ENCODE measurements at places on chromosomes 6 and 20.

DNA sequence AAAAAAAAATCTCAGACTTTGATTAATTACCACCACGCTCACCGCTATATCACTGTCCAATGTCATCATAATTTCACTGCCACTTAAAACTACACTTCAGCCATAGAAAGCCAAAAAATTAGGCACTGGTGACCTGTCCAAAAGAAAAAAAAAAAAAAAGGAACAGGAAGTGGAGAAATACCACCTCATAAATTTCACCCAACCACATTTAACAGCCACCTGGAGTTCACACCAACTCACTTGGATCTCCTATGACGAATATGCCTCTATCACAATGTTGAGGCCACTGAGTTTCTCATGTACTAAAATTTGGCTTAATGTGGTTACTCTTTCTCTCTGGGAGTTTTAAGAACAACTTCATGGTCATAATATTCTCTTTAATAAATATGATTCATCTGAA, 237.5 kb upstream of the RSPO3 start:
- no peak for DNase-seq

- DNase-seq, result no peak
Measured at GRCh38 chr20:34570859-34571306, 12.4 kb downstream of the MAP1LC3A start.

GRCh38 chr6:54244430-54244829, 63.8 kb upstream of the TINAG start:
- no peak for DNase-seq

DNA sequence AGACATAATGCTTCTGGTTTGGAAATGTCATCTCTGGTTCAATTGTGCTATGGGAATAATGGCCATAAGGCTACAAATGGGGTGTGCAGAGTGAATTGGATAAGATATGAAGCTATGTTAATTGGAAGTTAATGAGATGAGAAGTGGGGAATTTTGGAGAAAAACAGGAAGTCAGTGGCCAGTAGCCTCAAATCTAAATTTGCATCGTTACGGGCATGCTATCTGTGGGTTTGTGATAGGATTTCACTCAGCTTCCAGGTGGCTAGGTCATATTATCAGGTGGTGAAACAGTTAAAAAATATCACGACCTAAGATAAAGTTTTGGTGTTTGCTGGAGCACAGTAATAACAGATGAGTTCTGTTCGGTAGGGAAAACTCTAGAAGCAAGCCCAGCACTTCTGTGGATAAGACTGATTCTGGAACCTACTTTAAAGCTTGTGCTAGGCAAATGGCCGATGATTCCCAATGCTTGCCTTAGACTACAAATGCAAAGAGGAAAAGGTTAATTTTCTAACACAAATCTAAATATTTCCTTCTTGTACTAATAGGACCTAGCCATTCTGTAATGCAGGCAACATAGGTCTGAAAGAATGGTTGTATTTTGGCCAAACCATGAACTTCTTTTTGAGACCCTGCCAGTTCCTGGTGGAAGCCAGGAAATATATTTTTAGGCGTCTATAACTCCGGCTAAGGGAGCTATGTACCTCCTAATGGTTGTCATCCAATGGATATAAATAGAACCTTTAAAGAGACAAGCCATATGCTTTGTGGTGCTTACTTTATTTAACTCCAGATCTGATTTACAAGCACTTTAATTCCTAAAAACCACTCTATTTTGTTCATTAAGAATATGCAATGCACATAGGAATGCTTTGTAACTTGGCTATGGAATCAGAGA, 111.0 kb downstream of the PLCB1 start:
- no peak for DNase-seq
